ENCODE measurements at places on chromosomes 2 and 18. TPM values are rescaled to one million over a fixed set of nuclear protein-coding genes. Genes with fewer than 3 reads are reported as not detected.

DNA sequence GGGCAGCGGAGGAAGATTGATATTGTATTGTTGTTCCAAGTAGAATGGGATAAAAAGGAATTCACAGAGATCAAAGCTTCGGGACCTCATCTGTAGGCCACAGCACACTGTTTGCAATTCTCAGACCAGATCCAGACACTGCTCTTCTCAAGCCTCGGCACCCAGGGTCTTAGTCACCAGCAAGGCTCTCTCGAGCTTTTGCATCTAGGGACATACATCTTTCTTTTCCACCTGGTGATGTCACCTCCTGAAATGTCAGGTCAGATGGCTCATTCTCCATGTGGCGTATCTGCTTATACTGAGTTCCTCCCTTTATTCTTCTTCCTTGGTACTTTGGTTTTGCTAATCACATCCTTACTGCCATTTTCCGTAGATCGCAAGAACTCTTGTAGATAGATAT, 42.9 kb upstream of the SNTG2 start:
- no peak overlapping the region for H3K27ac ChIP-seq
- H3K27me3 ChIP-seq = peaks cover 2% of the 10 kb centered on the region
- peaks cover 23% of the 10 kb centered on the region for H3K4me1 ChIP-seq
- H3K36me3 ChIP-seq = no peaks in the 10 kb centered on the region
- DNase-seq = no peak

- H3K4me3 ChIP-seq = no peak overlapping the region
- no peak for DNase-seq
- no peak overlapping the region for H3K27ac ChIP-seq
- no peaks in the 10 kb centered on the region for H3K27me3 ChIP-seq
- no peaks in the 10 kb centered on the region for H3K36me3 ChIP-seq
Observed at GRCh38 chr2:58734365-58734764, 493.2 kb upstream of the FANCL start.

DNA sequence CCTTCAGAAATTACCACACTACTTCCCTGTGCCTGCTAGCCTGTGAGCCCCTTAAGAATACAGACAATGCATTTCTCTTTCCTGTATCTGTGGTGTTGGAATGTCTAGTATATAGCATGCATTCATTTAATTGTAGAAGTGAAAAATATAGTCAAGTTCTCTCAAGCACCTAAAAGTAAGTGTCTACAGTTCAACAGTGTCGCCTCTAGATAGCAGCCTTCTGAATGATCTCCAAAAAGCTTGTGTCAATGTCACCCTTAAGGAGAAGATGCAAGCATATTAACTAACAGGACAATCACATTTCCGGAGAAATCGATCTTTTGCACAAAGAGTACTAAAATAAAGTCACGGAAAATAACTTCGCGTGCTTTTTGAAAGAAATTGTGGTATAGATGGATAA, 27.5 kb upstream of the DSG3 start:
- H3K36me3 ChIP-seq = no peaks in the 10 kb centered on the region
- H3K4me3 ChIP-seq = no peak overlapping the region
- DNase-seq = no peak
- H3K27me3 ChIP-seq = peaks cover 2% of the 10 kb centered on the region
- no peak overlapping the region for H3K27ac ChIP-seq

Gene AQP4
- not detected for polyA plus RNA-seq

- no peak for DNase-seq
- H3K27me3 ChIP-seq = peaks cover 8% of the 10 kb centered on the region
- H3K4me1 ChIP-seq = peaks cover 9% of the 10 kb centered on the region
- no peak overlapping the region for H3K4me3 ChIP-seq
- no peak overlapping the region for H3K27ac ChIP-seq
Observed at GRCh38 chr2:98578231-98578630, 30.1 kb downstream of the COA5 start.

Gene PLEKHH2
- not detected for polyA plus RNA-seq
